ENCODE measurements at places on chromosomes 12 and 14.

- DNase-seq: no peak
Observed at GRCh38 chr12:49582201-49582600, 14.3 kb upstream of the MCRS1 start.

DNA sequence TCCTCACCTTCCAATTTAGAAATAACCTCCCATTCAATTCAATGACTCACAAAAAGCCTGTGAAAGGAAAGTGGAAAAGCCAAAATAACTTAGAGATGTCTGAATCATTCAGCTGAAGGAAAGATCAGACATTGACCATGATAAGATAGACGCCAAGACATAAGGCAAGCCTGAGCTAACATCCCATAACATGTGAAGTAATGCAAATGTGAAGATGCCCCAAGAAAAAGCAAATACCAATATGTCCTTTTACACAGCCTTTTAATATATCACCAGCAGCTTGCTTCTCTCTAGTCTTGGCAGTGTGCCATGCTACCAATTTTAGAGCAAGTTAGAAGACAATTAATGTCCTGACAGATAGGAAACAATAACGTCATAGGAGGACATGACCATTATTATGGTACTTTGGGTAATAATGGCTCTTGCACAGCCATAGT is 2.4 kb upstream of the NUMB start:
- no peak for DNase-seq

GRCh38 chr12:47071241-47071852 is 8.1 kb upstream of the PCED1B start:
- DNase-seq: no peak

GRCh38 chr12:67388331-67389138 is 119.4 kb downstream of the CAND1 start:
- DNase-seq: no peak

DNA sequence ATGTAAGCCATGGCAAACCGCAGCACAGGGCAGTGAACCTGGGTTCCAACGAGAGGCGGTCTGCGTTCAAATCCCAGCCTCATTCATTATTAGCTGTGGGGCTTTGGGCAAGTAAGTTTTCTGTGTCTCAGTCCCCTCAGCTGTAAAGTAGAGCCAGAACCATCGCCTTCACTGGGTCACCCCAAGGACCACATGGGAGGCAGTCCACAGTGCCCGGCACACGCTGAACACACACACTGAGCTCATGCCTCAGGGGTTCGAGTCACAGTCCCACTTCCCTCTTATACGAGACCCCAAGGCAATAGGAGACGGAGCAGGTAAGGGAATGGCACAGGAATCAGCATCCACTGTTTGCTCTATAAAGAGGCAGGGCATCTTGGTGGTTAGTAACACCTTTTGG is 19.1 kb downstream of the LRTM2 start:
- no peak for DNase-seq

DNA sequence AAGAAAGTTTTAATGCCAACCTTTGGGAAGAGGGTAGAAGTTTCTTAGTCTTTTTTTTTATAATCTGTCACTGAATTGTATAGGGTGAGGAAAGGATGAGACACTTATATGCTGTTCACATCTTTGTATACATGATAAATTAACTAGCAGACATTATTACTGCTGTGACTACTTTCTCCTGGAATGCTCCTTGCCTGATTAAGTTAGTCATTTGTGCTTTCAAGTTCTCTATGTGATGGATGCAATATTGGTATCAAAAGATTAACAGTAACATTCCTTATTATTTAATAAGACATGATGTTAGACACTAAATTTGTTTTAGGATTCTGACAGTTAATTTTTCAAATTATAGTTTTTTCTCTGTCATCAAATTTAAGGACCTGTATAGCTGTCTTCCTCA is 223.4 kb upstream of the GARIN2 start:
- no peak for DNase-seq

DNA sequence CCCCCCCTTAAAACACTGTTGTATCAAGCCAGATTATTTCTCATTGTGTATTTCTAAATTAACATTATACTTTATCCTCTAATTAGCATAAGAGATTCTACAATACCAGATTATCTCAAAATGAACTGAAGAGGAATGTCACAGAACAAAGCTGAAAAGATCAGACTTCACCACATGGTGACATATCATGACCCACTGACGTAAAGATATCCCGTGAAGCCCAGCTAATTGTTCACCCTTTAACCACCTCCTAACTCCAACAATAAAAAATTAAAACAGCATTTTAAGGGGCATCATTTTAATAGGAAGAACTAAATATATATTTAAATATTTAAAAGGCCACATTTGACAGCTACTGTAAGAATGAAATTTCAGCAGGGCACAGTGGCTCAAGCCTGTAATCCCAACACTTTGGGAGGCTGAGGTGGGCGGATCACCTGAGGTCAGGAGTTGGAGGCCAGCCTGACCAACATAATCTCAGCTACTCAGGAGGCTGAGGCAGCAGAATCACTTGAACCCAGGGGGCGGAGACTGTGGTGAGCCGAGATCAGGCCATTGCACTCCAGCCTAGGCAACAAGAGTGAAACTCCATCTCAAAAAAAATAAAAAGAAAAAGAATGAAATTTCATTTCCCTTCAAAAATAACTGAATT is 29.0 kb downstream of the CDK17 start:
- no peak for DNase-seq

DNA sequence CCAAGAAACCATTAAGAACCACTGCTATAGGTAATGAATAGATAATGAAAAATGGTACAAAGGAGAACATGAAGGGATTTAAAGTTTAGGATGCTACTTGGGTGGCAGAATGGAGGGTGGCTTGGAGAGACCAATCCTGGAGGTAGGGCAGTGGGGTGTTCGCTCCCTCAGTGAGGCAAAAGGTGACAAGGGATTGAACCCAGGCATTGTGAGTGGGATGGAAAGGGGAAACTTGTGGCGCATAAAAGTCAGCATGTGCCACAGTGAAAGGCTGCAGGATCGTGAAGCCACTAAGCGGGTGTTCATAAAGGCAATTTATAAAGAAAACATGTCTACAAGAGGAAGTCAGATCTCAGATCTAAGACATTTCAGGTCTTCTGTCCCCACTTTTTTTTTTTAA is 76.7 kb upstream of the SLC38A2 start:
- DNase-seq: no peak

- no peak for DNase-seq
Observed at GRCh38 chr14:74980398-74980730, 22.4 kb upstream of the EIF2B2 start.

GRCh38 chr12:52423035-52423434 is 11.1 kb downstream of the KRT75 start:
- no peak for DNase-seq

- DNase-seq: no peak
Observed at GRCh38 chr12:7073946-7074345, 13.4 kb downstream of the C1S start.

DNA sequence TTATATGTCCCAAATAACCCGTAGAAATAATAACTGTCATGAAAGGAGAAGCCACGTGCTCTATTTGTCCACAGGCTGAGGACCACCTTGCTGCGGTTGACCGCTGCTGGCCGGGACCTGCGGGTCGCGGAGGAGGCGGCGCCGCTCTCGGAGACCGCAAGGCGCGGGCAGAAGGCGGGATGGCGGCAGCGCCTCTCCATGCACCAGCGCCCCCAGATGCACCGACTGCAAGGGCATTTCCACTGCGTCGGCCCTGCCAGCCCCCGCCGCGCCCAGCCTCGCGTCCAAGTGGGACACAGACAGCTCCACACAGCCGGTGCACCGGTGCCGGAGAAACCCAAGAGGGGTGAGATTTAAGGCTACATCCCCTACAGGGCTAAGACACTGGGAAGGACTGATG is 21.0 kb downstream of the RPGRIP1 start:
- no peak for DNase-seq

GRCh38 chr14:100554082-100554677 is 33.0 kb downstream of the BEGAIN start:
- DNase-seq: no peak

DNA sequence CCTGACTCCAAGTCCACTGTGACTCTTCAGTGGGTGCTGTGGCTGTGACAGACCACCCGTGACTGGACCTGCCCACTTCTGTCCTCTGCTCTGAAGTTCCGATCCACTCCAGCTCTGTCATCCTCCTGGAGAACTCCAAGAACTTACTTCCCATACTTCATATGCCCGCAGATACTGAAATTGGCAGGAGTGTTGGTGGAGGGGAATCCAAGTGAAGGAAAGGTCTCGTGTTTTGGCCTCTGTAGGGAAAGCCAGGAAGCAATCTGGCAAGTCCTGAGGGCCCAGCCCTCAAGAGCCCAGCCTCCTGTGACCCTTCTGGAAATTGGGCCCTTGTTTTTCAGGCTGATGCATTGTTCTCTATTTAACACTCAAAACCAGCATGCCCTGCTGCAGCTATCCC is 22.4 kb upstream of the FKBP4 start:
- DNase-seq: no peak

- no peak for DNase-seq
Observed at GRCh38 chr12:107533218-107533617, 152.4 kb upstream of the PWP1 start.

All from cortex of kidney (tissue), 1 donor.